NCI-H187 (cell line): ENCODE measurements at places on chromosomes 7 and 10.
A peak's percentile ranks its signal among the peaks of the same experiment; 100 is the strongest.

DNA sequence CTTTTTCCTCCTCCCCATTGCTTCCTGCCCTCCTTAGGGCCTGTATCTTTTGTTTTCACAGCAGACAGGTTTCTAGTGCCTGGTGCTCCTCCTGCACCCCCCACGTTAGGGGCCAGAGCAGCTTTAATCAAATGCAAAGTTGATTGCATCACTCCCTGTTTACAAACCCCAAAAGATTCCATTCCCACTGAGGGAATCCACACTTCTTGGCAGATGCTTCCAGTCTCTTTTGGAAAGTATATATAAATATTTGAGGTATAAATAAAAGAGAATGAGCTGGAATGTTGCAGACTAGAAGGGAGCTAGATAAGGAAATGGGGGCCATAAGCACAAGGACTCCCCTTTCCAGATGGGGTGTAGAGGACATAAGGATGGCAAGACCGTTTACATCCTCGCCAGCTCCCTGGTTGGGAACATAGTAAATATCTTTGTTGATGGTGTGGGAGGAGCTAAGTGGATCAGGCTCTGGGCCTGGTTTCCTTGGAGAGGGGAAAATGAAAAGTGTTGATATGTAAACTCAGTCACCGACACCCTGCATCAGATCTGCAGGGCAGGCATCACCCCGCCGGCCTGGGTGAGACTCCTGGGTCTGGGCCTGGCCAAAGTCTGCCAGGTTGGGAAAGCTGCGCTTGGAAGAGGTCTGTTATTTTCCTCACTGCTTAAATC, 6.2 kb downstream of the RARRES2 start:
- no peak for DNase-seq

DNA sequence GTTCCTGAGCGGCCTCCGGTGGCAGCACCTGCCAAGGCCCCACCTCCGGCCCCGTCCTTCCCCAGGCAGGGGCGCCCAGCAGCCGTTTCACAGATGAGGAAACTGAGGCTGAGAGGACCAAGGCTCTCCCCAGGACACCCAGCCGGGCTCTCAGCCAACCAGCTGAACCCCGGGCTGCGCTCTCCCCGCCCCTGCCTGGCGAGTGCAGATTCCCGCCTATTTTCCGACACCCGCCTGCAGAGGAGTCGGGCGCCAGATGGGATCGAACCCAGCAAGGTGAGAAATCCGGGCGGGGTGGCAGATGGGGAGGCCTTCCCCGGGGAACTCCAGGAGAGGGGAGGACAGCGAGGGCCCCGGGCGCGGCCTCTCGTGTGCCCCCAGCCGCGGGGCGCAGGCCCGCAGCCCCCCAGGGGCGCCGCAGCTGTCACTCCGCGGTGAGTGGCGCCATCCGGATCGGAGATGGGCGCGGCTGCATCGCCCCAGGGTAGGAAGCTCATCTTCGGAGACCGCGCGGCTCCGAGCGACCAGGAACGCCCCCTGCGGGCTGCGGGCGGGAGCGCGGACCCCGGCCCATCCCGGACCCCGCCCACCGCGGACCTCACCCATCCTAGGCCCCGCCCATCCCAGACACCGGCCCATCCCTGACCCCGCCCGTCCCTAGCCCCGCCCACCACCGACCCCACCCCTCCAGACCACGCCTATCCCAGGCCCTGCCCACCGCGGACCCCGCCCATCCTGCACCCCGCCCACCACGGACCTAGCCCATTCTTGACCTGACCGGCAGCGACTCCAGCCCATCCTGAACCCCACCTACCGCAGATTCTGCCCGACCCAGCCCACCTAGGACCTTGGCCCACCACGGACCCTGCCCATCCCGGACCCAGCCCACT, 90.3 kb downstream of the MICALL2 start:
- no peak for DNase-seq

GRCh38 chr7:39400836-39401235, 165.4 kb upstream of the YAE1 start:
- DNase-seq, result no peak

DNA sequence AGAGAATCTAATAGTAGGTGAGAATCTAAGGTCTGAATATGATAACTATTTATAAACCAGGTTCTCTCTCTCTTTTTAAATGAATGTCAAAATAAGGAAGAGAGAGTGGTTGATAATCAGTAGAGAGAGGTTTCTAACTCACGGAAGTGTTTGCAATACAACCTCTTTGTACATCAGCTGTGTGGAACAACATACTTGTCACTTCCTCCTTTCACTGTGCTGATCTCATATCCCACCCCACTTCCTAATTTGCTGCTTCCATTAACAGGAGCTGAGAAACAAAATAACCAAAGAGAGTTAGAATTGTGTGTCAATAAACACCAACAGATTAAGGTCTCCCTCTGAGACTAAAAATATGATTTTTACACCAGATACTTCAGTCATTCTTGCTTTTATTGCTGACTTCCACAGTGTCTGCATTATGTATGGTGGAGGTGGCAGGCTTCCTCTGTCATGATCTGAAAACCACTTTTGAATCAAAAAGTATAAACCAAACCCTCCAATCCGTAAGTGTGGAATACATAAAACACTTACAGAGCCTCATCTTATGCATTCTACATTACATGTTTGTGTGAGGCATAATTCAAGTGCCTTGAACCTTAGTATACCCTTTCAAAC, 25.0 kb downstream of the CACUL1 start:
- DNase-seq, result no peak

GRCh38 chr10:124381011-124381611, 37.6 kb downstream of the OAT start:
- no peak for DNase-seq

- no peak for DNase-seq
Observed at GRCh38 chr7:84200859-84201258, 6.3 kb upstream of the SEMA3A start.

GRCh38 chr10:70528741-70529362, 50.3 kb downstream of the PALD1 start:
- no peak for DNase-seq

GRCh38 chr10:112497347-112497950, 50.4 kb downstream of the VTI1A start:
- DNase-seq, result no peak

DNA sequence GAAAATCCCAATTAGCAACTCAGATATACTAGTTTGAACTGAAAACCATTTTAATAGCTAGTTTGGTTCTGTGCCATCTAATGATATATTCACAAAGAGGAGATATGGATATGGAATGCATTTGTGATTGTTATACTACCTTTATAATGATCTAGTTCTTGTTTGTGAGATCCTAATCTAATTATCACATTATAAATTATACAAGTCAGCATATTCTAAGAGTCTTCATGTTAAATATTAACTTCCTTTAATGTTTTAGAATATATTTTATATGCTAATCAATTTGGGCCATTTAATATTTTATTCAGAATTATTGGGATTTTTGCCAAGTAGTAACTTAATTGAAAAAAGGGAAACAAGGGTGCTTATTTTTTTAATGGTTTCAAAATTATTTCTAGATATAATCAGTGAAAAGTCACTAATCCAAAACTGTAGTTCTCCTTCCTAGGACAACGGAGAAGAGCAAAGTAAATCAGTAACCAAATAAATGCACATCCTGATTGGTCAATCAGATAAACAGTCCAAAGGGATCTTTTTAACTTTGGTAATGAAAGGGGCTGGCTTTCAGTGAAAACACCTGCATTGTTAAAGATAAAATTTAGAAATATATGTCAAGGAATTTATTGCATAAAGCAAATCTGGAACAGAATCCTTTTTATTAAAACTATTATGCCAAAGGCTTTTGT, 173.9 kb upstream of the MEOX2 start:
- DNase-seq, result no peak

- DNase-seq, result no peak
Observed at GRCh38 chr7:108311446-108312168, 144.6 kb downstream of the NRCAM start.

DNA sequence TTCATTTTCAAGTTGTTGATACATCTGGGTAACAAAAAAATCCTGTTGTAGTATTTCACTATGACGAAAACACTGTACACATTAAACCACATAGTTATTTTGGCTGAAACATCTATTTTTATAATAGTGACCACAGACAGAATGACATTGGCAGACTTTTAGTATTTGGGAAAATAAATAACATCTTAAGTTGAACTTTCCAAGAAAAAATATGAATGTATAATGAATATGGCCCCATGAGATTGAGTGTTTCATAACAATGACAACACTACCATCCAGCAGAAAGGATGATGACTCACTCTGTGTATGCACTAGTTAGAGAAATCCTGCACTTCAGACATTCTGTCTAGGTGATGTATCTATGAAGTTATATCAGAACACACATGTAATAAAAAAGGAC, 118.1 kb downstream of the SEMA3D start:
- no peak for DNase-seq

- DNase-seq, result no peak
Observed at GRCh38 chr10:116554628-116555027, 8.9 kb downstream of the PNLIP start.

- no peak for DNase-seq
Observed at GRCh38 chr10:127127822-127128221, 68.6 kb downstream of the INSYN2A start.

GRCh38 chr10:50538555-50539398, 85.0 kb downstream of the SGMS1 start:
- no peak for DNase-seq

DNA sequence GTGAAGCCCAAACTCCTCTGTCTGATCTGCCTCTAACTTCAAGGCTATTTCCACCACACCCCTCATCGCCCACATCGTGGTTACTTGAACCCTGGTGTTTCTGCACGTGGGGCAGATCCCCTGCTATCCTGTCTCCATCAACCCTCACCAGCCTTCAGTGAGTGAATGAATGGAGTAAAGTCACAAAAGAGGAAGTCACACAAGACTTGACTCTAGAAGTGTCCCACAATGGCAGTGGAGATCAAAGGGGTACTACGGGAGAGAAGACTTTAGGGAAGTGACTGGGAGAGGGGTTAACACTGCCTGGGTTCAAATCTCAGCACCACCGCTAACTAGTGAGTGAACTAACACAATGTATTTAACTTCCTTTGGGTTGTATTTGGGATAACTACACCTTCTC, 85.9 kb downstream of the COBL start:
- DNase-seq, result no peak

- no peak for DNase-seq
Observed at GRCh38 chr7:41255716-41256115, 447.2 kb downstream of the INHBA start.

- DNase-seq, result no peak
Observed at GRCh38 chr7:68143345-68143744, 1146.7 kb downstream of the TYW1 start.

DNA sequence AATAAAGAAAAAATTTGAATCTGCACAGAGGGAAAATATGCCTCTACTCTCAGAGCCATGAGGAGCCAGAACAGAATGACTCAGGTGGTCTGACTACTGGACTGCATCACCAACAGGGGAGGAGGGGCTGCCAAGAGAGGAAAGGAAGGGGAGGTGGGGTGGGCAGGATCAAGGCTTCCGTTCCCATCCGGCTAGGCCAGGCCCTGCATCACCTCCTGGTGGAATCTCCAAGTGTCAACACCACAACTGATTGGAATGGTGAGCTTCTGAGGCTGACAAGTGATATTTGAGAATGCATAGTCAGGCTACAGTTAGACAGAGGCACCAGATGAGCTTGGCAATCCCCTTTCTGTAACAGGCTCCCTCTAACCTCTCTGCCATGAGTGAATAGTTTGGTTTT, 10.4 kb upstream of the GPR26 start:
- no peak for DNase-seq

DNA sequence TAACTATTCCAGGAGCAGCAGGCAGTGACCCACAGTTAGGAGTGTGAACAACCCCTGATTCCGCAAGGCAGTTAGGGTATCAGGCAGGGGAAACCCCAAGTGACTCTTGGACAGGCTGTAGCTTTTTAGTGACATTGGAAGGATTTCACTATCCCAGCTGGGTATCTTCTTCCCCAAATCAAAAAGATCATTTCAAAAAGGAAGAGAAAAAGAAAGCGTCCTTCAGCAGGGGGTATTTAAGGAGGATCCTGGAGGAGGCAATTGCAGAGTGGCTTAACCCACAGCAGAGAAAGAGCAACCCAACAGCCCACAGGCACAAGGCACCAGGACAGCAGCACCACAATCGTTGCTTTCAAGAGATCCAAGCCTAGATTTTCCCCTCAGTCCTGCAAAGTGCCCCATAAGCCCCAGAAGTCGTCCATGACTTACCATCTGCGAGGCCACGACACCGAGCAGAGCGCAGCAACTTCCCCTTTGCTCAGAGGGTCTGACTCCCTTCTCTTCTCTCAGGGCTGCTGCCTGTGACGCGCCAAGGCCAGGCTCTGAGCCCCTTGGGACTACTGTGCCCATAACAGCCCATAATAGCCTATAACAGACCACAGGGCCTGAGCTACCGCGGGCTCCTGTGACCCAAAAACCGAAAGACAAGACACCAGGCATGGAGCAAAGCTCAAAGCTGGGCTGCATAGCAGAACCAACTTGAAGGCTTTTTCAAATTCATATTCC, 19.8 kb downstream of the PIK3AP1 start:
- DNase-seq, result no peak

GRCh38 chr10:95963991-95964389, 56.2 kb downstream of the CC2D2B start:
- DNase-seq, result no peak

- DNase-seq, result no peak
Observed at GRCh38 chr7:133540096-133540860, 287.4 kb downstream of the EXOC4 start.

GRCh38 chr10:78454123-78454645, 420.5 kb downstream of the RPS24 start:
- DNase-seq, result no peak

GRCh38 chr7:74083117-74083876, at the start of gene LIMK1:
LIMK1 (plus strand) TSS chr7:74083804; CDS start chr7:74083991, 187 bp downstream.
- DNase-seq, result peak; percentile 66

DNA sequence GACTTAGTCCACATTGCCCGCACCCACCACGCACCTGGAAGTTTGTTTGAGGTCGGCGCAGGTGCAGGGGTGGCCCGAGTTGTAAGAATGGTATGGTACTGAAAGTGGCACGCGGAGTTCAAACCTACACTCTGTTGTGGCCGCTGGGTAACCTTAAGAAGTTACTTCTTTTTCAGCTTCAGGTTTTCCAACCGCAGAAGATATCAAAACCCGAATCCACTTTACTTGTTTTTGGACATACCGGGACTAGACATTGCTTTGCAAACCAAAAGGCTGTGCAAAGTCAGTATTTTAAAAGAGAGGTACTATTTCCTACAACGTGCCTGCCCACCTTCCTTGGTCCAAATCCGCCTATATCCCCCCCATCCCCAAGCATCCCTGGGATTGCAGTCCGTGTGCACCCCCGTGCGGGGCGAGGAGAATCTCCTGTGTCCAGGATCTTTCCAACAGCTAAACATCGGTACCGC, 1.0 kb downstream of the IGFBP3 start:
- DNase-seq, result no peak

DNA sequence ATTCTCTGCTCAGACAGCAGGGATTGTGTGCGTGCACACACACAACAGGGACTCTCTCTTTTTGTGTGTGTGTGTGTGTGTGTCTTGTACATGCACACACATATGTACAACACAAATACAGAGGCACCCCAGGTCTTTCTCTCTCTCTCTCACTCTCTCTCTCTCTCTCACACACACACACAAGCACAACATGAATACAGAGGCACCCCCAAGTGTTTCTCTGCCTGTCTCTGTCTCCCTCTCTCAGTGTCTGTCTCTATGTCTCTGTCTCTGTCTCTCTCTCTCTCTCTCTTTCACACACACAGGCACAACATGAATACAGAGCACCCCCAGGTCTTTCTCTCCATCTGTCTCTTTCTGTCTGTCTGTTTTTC, 746 bp downstream of the NPFFR1 start:
- DNase-seq, result no peak

GRCh38 chr10:11625019-11625735, 13.7 kb upstream of the USP6NL start:
- DNase-seq, result no peak

GRCh38 chr10:99234791-99235657, 628 bp downstream of the HPSE2 start:
- DNase-seq, result no peak

GRCh38 chr10:48194830-48195229, 79.7 kb downstream of the FRMPD2 start:
- DNase-seq, result no peak
